ENCODE measurements at places on chromosomes 6 and 20. TPM values are rescaled to one million over a fixed set of nuclear protein-coding genes. Genes with fewer than 3 reads are reported as not detected.

Gene ATXN1
- 20.7 TPM for total RNA-seq

Gene PLCB4
- total RNA-seq, result not detected

Gene DDX39B
- total RNA-seq, result 570 TPM

Gene TNNC2
- 7.1 TPM for total RNA-seq

Gene RFX6
- not detected for total RNA-seq

Gene OR12D3
- total RNA-seq, result not detected

Gene MYLK2
- total RNA-seq, result not detected

Gene GPSM3
- total RNA-seq, result 0.27 TPM

Gene CGA
- not detected for total RNA-seq

Gene RHAG
- not detected for total RNA-seq

Gene MAPK13
- total RNA-seq, result 12.7 TPM

Gene MOG
- total RNA-seq, result not detected
